Activated naive CD8-positive, alpha-beta T cell treated with anti-CD3 and anti-CD28 coated beads, Interleukin-2, amount 50 U/mL, for 24 hours (primary cell): ENCODE measurements at places on chromosomes 5 and 9.

DNA sequence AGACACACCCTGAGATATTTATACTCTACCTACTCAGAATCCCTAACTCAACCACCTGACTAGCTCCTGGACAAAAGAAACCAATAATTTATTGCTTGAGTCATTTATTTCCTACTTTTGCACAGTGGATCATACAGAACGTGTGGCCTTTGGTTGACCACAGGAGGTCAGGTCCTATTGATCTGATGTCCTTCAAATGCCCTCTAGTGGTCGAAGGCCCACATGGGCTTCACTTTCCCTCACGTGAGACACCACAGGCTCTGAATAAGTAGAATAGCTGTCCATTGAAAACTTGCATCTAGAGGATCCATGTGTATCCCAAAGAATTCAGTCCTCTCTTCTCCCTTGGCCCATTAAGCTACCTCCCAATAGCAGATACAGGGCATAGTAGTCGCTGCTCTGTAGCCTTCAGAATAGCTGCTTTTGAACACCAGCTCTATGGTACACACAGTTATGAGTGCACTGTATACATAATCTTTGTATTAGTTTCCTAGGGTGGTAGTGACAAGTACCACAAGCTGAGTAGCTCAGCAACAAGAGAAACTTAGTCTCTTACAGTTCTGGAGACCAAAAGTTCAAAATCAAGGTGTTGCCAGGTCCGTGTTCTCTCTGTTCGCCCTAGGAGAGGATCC is 177.6 kb upstream of the SMARCA2 start:
- peak; percentile 6 for DNase-seq

- no peak for DNase-seq
Observed at GRCh38 chr9:114676901-114677300, 5.1 kb downstream of the TEX48 start.

- DNase-seq, result no peak
Observed at GRCh38 chr9:115442054-115442453, 324.1 kb upstream of the TNC start.

DNA sequence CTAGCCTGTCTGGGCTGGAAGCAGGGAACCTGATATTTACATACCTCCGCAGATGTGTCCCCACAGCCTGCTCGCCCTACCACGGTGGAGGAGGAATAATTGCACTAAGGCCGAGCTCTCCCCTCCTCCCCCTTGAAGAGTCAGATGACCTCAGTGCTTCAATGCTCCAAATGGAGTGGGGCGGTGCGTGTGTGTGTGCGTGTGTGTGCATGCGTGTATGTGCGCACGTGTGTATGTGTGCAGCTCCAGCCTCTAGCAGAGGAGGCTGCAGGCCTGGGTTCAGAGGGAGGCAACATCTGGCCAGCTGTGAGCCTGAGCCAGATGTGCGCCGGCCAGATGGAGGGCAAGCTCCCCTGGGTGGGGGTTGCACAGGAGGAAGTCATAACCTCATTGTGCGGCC is 90.5 kb downstream of the NRG2 start:
- DNase-seq, result no peak

- no peak for DNase-seq
Observed at GRCh38 chr5:145739843-145740242, 95.3 kb downstream of the PRELID2 start.

- no peak for DNase-seq
Observed at GRCh38 chr5:79975422-79975821, 15.6 kb downstream of the MTX3 start.

DNA sequence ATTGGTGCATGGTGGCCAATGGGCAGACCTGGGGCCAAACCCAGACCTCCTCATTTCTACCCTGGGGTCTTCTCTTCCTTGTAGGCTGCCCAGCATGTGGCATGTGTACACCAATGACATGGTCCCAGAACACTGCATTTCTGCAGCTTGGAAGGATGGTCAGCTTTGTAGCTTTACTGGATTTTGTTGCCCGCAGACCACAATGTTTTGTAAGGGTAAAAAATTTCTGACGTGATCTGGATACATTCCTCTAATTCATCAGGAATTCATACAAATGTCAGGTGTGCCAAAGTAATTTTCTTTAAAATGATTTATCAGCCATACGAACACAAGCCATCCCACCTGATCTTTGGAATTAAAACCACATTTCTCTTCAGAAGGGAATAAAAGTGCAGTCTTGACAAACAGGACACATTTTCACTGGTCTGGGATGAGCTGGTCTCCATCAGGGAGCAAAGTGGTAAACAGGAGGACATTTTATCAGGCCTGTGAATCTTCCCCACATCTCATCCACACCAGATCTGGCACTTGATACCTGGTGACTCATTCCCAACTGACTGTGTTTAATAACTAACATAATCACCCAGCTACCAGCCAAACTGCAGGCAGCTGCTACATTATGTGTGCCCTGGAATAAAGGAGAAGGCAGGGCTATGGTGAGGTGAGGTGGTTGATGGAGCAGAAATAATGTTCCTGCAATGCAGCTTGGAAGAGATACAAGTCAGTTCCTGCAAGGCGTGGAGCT is 103.9 kb downstream of the SPOCK1 start:
- no peak for DNase-seq

- no peak for DNase-seq
Observed at GRCh38 chr5:79263-79662, 12.7 kb upstream of the PLEKHG4B start.

DNA sequence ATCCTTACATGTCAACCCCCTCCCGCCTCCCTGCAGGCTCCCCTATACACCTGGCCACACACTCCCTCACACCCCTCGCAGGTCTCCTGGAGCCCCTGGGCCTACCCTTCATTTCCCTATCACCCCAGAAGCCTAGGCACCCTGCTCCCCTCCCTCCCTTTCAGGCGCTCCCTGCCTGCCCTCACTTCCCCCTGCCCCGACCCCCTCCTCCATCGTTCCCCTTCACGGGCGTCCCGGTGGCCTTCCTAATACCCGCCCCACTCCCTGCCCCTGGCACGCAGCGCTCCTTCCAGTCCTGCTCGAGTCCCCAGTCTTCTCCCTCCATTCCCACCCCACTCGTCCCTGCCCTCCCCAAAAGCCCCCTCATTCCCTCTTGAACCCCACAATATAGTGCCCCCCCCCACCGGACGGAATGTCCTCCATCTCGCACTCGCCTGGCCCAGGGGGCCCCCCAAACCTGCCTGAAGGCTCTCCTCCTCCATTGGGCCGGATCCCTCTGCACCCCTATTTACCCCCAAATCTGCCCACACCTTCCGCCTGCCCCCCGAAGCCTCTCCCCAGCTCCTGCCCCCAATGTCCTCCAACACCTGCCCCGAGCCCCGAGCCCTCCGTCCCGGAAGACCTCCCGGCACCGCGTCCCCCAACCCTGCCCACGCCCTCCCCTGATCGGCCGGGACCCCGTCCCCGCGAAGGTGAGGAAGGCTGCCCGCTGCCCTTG is 746 bp downstream of the STRBP start:
- DNase-seq, result no peak

DNA sequence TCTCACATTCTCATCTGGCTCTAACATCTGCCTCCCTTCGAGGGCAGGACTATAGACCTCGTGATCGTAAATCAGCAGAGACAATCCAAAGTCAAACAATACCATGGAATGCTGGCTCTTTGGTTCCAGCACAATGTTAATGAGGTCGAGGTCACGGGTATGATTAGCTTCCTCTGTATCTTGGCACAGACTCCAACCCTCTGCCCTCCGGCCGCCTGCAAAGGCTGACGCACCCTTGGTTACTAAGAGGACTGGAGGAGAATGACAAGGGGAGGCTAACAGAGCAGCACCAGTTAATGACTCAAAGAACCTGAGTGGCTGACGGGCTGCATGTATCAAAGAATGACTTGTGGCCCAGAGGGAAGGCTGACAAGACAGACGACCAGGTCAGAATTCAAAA is 10.1 kb downstream of the LHFPL2 start:
- DNase-seq, result no peak

DNA sequence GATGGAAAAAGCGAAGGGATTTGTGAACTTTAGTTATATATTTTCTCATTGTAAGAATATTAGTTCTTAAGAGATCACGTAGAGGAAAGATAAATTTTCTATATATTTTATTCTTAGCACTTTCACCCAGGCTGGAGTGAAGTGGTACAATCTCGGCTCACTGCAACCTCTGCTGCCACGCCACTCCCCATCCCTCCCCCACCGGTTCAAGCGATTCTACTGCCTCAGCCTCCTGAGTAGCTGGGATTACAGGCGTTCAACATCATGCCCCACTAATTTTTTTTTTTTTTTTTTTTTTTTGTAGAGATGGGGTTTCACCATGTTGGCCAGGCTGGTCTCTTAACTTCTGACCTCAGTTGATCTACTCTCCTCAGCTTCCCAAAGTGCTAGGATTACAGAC is 42.6 kb downstream of the RAB24 start:
- no peak for DNase-seq

- DNase-seq, result no peak
Observed at GRCh38 chr9:91220021-91220420, 141.7 kb downstream of the AUH start.

- no peak for DNase-seq
Observed at GRCh38 chr5:95005811-95006210, 279.1 kb downstream of the MCTP1 start.

- no peak for DNase-seq
Observed at GRCh38 chr9:1952001-1952400, 63.1 kb upstream of the SMARCA2 start.

DNA sequence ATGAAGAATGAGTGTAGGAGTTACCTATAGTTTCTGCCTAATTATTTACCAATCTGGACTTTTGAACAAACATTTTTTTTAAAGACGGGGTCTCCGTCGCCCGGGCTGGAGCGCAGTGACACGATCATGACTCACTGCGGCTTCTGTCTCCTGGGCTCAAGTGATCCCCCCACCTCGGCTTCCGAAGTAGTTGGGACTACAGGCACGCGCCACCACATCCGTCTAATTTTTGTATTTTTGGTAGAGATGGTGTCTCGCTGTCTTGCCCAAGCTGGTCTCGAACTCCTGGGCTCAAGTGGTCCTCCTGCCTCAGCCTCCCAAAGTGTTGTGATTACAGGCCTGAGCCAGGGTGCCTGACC is 1.5 kb downstream of the CTNNA1 start:
- DNase-seq, result no peak

DNA sequence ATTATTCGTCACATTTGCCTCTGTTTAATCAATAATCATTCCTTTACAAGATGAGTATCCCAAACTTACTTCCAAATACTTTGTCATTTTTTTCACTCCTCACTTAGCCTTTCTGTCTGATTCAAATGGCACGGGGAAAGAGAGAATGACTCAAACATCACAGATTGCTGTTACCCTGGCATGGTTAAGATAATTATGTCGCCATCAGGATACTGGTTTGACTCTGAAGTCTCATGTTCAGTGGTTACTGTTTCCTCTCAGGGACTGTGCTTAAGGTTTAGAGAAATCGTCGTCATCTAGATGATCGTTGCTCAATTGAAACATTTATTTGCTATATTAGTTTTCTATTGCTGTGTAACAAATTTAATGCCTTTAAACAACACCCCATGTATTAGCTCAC is 45.2 kb upstream of the RAD23B start:
- DNase-seq, result no peak

GRCh38 chr5:147479444-147479843 is 30.4 kb downstream of the DPYSL3 start:
- DNase-seq, result no peak

- DNase-seq, result no peak
Observed at GRCh38 chr5:95445995-95446394, 54.8 kb downstream of the FAM81B start.

DNA sequence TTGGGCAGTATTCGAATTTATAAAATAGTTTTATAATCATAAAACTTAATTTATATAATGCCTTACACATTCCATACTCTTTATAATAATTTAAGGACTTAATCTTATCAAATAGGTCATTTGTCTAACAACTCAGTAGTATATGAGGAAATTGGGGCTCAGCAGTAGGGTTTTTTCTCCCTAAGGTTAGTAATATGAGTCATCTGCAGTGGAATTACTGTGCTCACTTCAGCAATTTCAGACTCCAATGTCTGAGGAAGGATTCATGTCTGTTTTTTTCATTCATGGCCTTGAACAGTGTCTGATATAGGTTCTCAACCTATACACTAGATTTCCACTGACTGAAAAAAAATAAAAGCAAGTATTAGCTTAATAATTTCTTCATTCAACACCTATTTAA is 7.4 kb downstream of the DMRTA1 start:
- no peak for DNase-seq

- DNase-seq, result no peak
Observed at GRCh38 chr9:123111427-123112014, 78.1 kb downstream of the GPR21 start.

- no peak for DNase-seq
Observed at GRCh38 chr5:108858959-108859358, 111.3 kb downstream of the FER start.

GRCh38 chr5:106269252-106269843 is 1401.4 kb downstream of the EFNA5 start:
- DNase-seq, result no peak

DNA sequence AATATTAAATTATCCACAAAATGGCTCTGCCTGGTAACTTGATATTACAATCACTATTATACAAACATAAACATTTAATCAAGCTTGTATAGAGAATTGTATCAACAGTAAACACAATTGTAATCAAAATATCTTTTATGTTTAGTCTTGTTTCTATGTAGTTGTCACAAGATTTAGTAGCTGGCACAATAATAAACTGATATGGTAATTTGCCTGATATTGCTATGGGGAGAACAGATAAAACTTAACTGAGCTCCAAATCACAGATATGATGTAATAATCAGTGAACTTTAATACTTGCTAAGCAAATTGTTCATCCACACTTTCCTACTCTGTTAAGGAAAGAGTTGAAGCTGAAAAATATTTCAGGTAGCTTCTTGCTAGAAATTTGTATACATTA is 189.8 kb downstream of the MPDZ start:
- DNase-seq, result no peak

DNA sequence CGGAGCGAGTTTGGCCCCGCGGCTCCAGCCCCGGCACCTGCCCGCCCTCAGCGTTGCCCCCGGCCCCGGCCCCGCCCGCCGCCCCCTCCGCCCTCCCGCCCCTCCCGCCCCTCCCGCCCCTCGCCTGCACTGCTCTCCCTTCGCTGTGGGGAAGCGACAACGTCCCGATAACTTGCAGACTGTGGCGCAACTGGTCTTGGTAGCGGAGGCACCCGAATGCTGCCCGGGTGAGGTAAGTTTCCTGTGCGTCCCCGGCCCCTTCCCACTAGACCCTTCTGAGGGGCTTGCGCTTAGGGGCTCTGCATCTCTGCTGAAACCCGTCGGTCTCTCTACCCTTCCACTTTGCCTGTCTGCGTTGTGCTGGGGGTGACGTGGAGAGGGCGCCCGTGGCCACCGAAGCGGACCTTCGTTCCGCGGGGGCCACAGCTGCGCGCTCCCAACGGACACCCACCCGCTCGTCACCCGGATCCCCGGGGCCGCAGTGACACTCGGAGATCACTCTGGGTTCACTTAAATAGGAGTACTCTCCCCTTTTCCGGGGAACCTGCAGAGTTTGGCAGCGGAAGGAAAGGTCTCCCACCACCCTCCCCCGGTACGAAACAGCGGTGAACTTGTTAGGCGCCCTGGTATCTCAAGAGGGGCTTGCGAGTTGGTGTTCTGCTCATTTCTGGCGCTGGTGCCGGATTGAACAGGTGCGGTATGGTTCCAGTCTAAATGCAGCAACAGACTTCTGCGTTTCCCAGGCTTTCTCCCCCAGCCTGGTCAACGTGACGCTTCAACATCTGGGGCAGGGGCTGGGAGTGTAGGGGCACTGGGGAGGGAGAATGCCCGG is 707 bp downstream of the PIP5K1B start:
- peak; percentile 8 for DNase-seq
